Pulmonary artery endothelial cell (primary cell): ENCODE measurements at places on chromosomes 7 and 10. TPM values are rescaled to one million over a fixed set of nuclear protein-coding genes. Genes with fewer than 3 reads are reported as not detected.

DNA sequence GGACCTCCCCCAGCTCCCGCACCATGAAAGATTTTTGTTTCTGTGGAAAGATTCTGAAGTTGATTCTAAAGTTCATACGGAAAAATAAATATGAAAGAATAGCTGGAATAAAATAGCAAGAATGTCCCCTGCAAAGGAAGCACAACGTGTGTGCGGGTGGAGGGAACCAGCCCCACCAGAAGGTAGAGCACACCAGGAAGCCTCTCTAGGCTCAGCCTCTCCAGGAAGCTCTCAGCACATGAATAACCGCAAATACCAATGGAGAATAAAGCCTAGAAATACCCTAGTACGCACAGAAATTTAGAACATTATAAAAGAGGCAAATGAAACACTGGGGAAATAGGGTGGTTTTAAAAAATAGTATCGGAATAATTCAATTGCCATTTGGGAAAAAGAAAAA is 24.6 kb upstream of the FAM170B start:
- no peak for DNase-seq

GRCh38 chr7:113374955-113375354 is 256.6 kb upstream of the SMIM30 start:
- no peak for DNase-seq

- no peak for DNase-seq
These were observed 37.8 kb upstream of the PSAP start for GRCh38 chr10:71888623-71889387.

DNA sequence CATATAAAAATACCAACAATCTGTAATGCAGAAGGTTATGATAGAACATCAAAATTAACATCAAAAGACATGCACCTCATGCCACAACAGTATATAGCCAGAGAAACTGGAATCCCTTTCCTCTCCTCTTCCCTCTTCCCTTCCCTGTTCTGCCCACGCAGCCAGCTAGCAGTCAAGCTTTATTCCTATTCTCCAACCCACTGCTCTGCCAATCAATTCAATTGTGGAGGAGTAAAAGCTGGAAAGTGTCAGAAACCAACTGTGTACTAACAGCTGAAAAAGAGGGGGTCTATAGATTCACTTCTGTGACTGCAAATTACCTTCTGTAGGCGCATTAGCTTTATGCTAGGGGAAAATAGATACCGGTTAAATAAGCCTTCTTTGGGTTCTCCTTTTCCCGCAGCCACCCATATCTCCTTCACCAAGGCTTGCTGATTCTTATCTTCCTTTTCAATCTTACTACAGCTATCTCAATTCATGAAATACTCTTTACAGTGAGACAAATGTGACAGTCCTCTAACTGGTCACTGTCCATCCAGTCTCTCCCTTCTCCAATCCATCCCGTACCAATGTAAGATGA is 16.3 kb downstream of the ABI1 start:
- DNase-seq, result no peak

- no peak for DNase-seq
These were observed 50.4 kb upstream of the WNT16 start for GRCh38 chr7:121278120-121279021.

GRCh38 chr7:55533050-55533728 is 39.1 kb downstream of the VOPP1 start:
- DNase-seq, result no peak

- DNase-seq, result no peak
These were observed 15.0 kb upstream of the AKR1B1 start for GRCh38 chr7:134473861-134474291.

DNA sequence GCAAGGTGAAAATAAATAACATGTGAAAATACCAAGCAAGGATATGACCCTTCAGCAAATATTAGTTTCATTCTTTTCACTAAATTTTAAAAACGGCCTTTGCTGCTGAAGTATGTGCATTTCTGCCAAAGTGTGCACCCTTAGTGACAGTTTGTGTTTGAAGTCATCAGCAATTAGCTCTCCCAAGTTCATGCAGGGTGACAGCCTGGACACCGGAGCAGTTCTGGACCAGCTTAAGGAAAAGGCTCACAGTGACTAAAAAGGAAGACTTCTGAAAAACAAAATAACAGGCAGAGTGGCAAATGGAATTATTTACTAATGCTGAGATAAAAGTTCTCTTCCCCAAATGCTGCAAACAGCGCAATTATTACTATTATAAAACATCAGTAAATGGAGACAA is 69.3 kb upstream of the NEBL start:
- DNase-seq, result no peak

DNA sequence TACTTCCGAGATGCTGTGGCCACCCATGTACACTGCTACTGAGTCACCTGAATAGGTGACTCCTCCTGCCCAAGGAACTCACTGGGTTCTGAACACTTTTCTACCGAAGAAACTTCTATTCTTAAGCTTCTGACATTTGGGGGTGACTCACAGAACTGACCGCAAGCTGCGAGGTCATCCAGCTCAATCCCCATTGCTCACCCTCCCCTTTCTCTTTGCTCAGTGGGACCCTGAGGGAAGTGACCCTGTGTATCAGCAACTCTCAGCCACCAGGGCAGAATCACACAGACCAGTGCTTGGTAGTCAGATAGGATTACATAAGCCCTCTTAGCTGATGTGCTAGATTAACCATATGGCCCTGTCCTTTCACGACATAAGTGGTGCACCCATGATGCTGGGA is 46.3 kb downstream of the INSYN2A start:
- DNase-seq, result no peak

DNA sequence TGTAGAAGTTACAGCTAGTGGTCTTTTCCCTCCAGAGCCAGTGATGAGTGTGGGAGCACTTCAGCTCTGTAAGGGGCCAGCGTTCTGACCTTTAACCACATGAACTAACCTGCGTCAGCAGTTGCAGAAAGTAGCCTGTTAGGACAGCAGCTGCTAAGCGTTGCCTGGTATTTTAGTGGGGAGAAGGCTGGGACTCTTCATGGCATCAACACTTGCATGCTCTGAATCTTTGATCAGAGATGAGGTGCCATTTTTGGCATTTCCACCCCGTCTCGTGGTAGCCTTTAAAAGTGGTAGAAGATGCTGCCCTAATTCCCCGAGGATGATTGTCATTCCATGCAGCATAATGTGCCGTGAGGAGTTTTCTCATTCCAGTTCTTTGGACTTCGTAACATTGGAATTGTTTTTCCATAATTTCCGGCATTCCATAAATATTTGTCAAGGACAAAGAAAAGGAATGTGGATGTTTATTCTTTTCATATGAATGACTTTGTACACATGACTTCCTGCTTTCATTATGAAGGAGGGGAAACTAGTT is 92.2 kb downstream of the AVL9 start:
- peak; percentile 75 for DNase-seq

DNA sequence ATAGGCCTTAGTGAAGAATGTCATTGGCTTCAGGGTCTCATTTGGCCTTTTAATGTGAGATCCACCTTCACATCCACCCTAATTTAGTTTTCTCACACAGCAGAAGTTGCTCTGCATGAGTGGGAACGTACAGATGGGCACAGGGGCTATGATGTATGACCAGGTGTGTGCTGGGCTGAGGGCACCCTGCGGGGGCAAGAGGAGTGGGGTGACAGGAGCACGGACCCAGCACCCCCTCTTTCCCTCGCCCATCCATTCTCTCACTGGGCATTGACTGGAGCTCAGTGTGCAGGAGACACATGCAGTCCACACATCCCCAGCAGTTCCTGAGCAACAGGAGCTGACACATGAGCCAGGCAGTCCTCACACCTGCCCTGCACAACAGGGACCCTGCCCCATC is 95.1 kb upstream of the PPP2R2D start:
- no peak for DNase-seq

GRCh38 chr7:129252128-129252527 is 27.3 kb downstream of the AHCYL2 start:
- DNase-seq, result no peak

DNA sequence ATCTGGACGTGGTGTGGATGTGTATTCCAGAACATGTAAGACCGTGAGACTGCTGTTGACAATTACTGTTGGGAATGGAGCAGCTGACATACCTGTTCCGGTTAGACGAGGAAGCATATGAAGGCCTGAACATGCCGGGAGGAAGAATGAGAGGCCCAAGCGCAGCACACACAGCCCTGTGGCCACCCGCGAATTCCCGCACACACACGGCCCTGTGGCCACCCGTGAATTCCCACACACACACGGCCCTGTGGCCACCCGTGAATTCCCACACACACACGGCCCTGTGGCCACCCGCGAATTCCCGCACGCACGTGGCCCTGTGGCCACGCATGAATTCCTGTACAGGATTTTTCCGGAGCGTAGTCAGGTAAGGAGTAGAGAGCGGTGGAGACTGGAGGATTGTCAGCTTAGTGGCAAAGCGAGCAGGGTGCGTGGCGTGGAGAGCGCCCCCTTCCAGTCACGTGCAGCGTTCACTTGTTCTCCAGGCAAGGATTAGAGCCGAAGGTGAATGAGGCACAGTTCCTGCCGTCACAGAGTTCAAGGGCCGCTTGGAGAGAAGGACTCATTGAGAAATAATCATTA is 9.5 kb upstream of the SUN1 start:
- no peak for DNase-seq

GRCh38 chr10:7090529-7090928 is 320.3 kb downstream of the SFMBT2 start:
- no peak for DNase-seq

DNA sequence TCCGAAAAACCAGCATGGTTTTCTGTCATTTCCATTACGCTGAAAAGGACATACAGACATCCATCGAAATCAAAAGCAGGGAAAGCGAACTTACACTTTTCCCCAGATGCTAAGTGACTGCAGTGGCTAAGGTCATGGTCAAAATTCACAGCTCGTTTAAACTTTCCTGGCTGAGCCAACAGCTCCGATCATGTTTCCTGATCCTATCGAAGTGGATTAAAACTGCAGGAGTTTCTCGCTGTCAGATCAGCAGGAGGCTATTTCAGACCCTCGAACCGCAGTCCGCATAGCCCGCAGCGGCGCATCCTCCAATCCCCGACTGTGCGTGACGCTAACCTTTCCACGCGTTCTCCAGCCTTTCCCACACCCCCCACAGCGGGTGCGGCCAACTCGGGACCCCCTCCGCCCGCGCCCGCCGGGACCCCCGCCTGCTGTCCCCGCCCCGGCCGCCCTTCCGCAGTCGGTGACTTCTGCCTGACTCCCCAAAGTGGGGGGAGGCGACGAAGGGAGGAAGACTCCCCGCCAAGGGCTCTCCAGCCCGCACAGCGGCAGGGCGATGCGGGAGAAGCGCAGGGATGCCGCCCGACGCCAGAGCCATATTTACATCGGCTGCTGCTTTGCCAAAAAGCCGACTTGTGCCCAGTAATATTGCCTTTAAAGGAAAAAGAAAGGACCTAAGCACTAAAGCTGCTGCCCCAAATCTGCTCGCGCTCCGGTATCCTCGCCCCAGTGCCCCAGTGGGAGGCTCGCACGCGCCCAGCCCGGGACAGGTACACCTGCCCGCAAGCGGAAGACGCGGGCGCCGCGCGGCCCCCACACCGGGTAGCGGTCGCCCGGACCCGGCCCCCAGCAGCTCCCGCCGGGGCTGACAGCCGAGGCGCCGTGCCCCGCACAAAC is 1.2 kb downstream of the PIP4K2A start:
- no peak for DNase-seq

DNA sequence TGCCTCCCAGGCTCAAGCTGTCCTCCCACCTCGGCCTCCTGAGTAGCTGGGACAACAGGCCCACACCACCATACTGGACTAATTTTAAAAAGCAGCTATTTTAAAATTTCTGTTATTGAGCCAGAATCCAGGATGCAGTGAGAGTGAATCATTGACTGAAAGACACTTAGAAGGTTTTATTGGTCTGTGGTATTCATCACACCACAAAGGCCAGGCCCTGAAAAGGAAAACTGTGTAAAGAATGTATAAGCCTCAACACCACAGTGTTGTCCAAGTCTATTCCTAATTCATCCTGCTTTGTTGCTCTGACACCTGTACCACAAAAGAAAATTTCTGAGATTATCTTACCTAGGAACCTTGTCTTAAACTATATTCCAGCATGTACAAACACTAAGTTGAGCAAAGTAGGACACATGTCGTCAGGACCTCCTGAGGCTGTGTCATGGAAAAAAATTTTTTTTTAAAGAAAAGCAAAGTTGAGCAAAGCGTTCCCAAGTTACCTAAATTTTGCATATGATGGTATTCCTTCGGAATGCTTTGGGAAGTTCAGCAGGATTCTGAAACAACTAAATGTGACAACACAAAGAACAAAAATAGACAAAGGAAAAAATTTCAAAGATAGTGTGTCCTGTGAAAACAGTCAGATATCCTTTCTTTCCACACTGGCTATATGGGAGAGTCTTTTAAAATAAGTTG is 129.6 kb upstream of the MKLN1 start:
- no peak for DNase-seq

GRCh38 chr7:22563621-22564241 is 63.7 kb upstream of the STEAP1B start:
- no peak for DNase-seq

DNA sequence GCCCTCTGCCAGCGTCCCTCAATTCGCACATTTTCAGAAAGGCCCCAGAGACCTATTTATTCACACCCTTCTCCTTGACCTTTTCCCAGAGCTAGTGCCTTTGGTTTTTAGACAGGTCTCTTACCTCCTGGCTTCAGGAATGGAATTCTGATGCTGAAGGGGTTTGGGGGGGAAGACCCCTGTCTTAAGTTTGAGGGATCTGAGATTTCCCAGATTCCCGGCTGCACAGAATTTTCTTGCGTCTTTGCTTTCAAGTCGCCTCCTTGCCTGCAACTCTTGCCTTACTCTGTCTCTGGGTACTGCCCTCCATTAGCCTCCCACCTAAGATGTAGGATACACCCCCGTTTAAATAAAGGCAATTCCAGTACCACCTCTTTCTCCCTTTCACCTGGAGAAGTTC is 1.9 kb downstream of the GATA3 start:
- DNase-seq, result no peak

The MACC1 gene
- under 0.01 TPM in 2 replicates for total RNA-seq

The TSPAN13 gene
- 19.4 and 24.6 TPM in 2 replicates for total RNA-seq

The HOXA5 gene
- 5.9 and 13.1 TPM in 2 replicates for total RNA-seq

The MKRN1 gene
- total RNA-seq, result 48.4 and 49.5 TPM in 2 replicates

The TMEM236 gene
- 0.07 and 0.11 TPM in 2 replicates for total RNA-seq
